Activated CD4-positive, alpha-beta T cell treated with anti-CD3 and anti-CD28 coated beads for 1 hour (primary cell): ENCODE measurements at places on chromosomes 5 and 9.

DNA sequence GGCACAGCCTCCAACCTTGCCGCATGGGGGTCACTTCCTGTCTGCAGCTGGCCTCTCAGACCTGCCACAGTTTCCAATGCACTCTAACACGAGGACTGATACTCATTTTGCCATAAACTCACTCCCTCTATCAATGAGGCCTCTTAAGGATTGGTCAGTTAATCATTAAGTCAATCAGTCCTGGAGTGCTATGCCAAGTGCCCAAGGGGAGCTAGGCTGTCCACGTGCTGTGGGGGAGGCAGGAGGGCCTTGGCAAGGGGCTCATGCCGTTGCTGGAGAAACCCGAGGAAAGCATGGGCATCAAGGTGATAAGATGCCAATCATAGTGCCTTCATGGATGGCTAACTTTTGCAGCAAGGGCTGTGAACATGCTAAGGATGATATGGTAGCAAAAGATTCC lies 1.7 kb upstream of the ALDH1B1 start:
- no peak for DNase-seq

DNA sequence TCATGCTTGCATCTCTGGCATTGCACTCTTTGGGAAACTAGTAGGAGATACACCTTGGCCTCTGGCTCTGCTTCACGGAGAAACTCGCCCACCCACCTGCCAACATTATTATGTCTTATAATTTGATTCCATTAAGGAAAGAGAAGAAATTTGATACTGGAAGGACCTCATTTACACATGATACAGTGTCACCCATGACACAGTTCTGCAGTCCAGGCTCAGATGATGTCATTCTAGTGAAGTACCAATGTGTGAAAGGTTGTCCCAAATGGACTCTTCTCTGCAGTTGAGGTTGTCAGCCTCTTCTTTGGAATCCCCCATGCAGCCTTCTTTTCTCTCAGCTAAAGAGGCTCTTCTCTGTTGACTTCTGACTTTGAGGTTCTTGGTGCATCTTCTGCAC lies 329.1 kb downstream of the NTRK2 start:
- DNase-seq = no peak

DNA sequence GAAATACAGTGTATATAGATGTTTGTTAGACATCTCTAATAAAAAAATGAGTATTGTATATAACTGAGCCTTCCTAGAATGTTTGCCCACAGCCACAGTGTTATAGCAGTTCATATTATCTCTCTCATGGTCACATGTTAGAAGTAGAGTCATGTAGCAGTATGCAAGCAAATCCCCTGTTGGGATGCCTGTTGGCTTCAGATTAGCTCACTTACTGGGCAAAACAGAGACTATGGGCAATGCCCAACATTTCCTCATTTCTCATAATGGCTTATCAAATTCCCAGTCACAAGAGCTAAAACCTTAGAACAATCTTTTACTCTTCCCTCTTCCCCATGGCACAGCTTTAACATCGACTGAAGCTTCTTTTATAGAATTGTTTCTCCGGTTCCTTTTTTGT lies 27.0 kb upstream of the PDCD1LG2 start:
- no peak for DNase-seq

DNA sequence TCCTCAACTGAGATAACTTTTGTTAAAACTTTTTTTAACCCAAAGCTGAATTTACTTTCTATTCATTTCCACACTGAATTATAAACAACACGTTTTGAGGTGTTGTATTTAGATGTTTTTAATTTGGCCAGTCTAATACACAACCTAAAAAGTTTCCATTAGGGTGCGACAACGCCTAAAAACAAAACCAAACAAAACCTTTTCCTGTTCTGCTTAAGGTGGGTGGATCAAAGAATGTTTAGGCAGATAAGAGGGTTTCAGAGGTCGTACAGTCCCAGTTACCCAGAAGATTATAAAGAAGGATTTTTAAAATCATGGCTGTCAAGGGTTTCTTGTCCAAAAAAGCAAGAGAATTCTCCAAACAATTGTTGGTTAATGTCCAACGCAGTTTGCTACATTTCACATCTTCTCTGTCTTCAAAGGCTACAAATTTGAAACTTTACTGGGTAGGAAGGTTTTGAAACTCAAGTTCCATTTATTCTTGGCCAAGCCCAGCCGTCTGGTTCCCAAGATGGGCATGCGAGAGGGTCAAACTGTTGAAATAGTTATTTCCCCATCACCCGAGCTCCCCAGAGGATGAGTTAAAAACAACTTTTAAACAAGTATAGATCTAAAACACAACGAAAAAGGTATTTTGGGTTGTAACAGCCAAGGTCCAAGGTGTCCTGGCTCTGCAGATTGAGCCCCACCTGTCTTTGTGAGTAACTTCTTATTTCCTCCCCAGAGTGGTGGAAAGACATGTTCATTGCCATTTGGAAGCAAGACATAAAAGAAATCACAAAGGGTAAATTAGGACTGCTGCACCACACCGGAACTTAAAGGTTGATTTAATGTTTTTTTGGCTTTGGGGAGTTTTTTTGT lies 122.8 kb upstream of the MAP3K1 start:
- DNase-seq = no peak

GRCh38 chr9:128860937-128861336 lies 20.8 kb downstream of the KYAT1 start:
- DNase-seq = no peak

GRCh38 chr9:21110708-21111576 lies 30.7 kb downstream of the IFNW1 start:
- DNase-seq = no peak

- no peak for DNase-seq
Measured at GRCh38 chr9:114732823-114733222, 50.8 kb upstream of the TEX48 start.

GRCh38 chr9:127131871-127132270 lies 9.4 kb upstream of the ANGPTL2 start:
- DNase-seq = no peak

DNA sequence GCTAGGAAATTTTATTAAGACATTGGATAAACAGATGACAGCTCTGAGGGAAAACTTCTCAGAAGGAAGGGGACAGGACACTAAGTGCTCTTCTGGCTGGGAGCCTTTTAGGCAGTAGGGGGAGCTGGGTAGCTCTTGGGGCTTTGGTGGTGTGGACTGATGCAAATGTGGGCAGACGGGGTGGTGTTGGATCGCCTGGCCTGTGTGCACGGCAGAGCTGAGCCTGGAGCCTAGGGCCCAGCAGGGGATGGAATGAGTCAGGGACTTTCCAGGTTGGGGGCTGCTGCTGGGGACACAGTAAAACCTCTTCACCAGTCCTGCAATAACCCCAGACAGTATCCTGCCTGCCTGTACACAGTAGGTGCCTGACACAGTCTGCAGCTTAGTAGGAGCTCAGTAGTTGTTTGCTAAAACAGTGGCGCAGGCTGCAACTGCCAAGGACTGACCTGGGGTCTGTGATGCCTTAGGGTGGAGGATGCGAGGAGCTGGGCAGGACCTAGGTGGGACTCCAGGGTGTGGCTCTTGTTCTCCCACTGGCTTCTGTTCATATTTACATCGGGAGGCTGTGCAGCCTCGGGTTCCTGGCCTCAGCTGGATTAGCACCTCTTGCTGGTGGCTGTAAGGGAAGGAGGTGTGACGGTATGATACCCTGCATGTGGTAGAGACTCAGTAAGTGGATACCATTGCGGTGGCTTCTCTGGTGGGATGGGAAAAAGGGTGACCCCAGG lies 83.8 kb downstream of the DAB2IP start:
- no peak for DNase-seq

DNA sequence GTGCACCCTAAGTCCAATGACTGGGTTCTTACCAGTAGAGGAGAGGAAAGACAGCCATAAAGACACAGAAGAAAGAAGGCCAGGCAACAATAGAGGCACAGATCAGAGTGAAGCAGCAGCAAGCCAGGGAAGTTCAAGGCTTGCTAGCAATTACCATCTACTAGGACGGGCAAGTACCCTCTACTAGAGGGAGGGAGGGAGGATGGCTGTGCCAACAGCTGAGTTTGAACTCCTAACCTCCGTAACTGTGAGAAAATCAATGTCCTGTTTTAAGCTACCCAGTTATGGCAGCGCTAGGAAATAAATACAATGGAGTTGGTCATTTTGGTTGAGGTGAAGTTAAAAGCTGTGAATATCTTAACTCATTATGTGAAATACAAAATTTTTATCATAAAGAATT lies 991.8 kb upstream of the CTNND2 start:
- no peak for DNase-seq

GRCh38 chr5:175381130-175381529 lies 62.9 kb downstream of the DRD1 start:
- no peak for DNase-seq

GRCh38 chr9:115328677-115329076 lies 210.7 kb upstream of the TNC start:
- no peak for DNase-seq

GRCh38 chr9:93379051-93379450 lies 72.4 kb upstream of the FAM120A start:
- DNase-seq = no peak

DNA sequence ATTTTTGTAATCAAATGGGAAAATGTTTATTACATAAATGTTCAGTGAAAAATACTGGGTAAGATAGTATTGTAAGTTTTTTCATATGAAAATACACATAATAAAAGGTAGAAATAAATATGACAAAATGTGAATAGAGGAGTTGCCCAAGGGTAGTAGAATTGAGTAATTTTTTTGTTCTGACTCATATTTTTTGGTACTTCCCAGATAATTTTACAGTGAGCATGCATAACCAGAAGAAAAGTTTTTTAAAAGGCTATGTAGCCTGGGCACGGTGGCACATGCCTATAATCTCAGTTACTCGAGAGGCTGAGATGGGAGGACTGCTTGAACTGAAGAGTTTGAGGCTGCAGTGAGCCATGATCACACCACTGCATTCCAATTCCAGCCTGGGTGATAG lies 116.9 kb downstream of the PIP5K1B start:
- no peak for DNase-seq

DNA sequence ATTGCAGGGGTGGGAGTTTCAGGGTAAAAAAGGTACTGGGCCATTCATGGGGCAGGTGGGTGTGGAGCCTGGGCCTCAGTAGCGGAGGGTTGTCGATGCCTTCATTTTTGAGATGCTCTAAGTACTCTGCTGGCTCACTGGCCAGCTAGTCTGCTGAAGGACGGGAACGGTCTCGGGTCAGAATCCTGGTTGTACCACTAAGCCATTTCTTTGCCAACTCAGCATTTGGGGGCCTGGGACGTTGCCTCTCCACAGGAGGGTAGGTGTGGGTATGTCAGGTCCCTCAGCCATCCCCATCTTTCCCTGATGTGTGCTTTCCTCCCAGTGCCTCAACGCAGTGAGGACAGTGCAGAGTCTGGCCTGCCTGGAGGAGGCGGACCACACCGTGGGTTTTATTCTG lies 25.1 kb downstream of the SH3GLB2 start:
- no peak for DNase-seq

DNA sequence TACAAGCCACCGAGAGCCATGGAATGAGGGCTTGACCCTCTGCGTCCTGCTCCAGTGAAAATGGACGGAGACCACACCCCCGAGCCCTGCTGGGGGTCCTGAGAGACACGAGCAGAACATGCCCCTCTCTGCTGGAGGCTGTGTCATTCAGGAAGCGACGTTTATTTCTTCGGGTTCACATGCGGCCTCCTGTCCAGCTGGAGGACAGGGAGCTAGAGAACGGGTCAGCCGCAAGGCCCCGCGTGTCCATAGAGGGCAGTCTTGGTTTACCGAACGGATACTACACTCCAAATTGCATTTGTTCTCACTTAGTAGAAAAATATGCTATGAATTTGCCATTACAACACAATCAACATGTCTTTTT lies 36.1 kb downstream of the MRPL36 start:
- DNase-seq = no peak

- DNase-seq = no peak
Measured at GRCh38 chr5:121174351-121174750, 677.3 kb upstream of the FTMT start.

- DNase-seq = no peak
Measured at GRCh38 chr9:114386361-114386885, 1.4 kb downstream of the AKNA start.

DNA sequence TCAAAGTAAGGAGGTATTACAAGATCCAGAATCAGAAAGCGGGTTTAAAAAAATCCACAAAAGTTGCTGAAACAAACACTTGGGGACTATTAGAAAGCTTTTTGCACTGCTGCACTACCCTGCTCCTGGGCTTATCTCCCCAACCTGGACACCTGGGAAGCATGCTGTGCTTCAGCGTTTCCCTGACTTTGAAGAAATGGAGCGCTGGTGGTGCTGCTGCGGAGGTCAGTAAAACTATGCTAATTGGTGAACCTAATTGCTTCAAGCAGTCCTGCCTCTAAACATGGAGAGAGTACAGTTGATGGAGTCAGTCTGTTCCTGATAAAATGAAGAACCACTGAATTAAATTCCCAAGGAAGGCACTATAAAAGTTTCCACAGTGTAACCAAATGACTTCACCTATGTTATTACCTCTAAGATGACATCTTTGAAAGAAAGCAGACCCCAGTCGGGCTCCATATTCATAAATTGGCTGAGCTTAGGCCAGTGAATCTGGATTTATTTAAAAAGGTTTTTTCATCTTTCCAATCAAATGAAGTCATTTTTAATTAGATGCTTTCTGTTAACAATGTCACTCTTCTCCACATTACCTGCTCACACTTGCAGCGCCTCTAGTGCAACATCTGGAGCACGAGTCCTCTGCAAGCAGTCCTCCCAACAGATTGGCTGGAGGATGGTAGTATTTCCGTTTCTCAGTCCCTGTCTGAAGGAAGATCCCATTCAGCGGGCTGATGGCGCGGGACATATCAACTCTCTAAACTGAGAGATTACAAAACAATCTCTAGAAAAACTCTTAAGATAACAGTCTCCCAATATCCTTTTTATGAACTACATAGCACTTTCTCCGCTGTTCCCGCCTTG lies 11.5 kb downstream of the NR2F1-AS1 start:
- DNase-seq = no peak

- DNase-seq = no peak
Measured at GRCh38 chr9:15999422-16000339, 446.8 kb downstream of the CCDC171 start.

- DNase-seq = no peak
Measured at GRCh38 chr5:93874080-93874479, 132.7 kb upstream of the POU5F2 start.

- no peak for DNase-seq
Measured at GRCh38 chr9:6838158-6838557, 80.4 kb downstream of the KDM4C start.

DNA sequence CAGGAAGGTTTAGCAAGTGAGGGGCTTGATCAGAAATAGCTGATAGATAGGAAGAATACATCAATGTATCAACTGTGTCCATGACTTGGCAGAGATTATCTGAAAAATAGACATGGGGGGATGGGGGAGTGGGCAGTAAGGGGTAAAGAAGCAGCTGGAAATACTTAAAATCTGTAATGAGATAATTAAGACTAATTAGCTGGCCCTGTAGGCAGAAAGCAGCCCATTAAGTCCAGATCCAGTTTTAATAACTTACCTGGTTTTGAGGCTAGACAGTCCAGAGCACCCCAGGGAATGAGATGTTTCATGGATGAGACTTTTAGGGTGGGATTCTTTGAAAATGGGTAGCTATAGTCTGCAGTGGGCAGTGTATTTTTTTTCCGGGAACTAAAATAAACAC lies 116.9 kb upstream of the TLX3 start:
- no peak for DNase-seq
